ENCODE measurements at places on chromosomes 13 and 19. TPM values are rescaled to one million over a fixed set of nuclear protein-coding genes. Genes with fewer than 3 reads are reported as not detected.

GRCh38 chr13:70324519-70324918, 216.3 kb upstream of the KLHL1 start:
- no peak for DNase-seq

DNA sequence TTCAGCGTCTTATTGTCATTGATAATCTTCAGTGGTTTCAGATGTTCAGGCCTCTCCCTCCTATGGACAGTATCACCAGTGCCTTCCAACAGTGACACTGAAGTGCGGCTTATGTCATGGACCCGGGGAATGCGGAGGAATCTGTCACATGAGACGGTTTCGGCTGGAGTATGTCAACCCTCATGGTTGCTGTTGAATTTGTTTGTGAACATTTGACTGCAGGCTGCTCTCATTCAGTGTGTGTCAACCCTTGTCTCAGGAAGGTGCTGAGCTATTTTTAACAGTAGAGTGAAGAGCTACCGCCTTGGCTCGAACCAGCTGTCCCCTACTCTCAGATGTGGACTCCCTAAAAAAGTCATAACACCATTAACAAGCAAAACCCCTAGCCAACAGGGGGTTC, 138.8 kb upstream of the RNF113B start:
- DNase-seq = no peak

DNA sequence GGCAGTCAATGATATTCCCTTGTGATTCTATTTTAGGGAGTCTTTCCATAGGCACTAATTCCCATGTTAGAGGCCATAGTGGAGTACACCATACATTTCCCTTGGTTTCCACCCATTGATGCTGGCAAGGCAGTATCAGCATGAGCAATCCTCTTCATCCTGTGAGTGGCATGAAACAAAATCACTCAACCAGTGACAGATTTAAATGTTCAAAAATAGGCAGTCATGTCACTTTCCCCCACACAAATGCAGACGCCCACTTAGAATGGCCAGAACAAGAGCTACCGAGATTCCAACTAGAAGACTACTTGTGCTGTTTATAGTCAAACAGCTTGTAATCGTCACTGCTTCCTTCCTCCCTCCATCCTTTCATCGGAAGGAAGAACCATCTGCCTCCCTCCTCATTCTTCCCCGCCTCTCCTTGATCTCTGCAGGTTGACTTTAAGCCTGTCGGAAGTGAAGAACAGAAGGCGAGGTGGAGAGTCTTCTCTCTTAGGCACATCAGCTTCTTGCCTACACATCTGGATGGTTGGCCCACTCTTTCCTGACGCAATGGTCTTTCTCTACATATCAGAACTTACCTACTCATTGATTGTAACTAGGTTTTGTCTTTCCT, 22.6 kb downstream of the RASL11A start:
- no peak for DNase-seq

DNA sequence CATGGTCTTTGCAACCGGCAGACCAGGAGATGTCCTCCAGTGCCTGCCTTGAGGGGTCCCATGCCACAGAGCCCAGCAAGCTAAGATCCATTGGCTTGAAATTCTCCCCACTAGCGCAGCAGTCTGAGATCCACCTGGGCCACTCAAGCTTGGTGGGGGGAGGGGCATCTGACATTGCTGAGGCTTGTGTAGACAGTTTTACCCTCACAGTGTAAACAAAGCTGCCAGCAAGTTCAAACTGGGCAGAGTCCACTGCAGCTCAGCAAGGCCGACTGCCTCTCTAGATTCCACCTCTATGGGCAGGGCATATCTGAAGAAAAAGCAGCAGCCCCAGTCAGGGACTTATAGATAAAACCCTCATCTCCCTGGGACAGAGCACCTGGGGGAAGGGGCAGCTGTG, 32.0 kb upstream of the ITM2B start:
- no peak for DNase-seq

GRCh38 chr19:50705422-50706019, 14.1 kb downstream of the SHANK1 start:
- no peak for DNase-seq

DNA sequence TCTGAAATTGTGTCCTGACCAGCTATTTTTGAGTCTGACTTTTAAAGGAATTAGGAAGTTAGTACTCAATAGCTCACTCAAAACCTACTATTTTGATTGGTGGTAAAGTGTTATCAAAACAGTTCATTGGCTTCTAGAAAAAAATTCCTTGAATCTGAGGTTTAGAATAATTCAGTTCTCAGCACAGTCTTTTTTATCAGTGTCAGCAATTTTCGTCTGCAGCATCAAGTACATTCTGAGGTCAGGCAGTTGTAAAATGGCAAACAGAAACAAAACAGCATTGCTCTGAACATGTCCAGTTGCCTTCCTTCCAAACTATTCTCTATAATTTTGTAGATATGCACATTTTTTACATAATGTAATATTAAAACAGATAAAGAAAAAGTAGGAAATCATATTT, 1644.1 kb downstream of the SLITRK5 start:
- no peak for DNase-seq

GRCh38 chr13:71759651-71760511, 107.1 kb downstream of the DACH1 start:
- DNase-seq = no peak

- DNase-seq = no peak
These were observed 3.2 kb downstream of the PIAS4 start for GRCh38 chr19:4010808-4011110.

DNA sequence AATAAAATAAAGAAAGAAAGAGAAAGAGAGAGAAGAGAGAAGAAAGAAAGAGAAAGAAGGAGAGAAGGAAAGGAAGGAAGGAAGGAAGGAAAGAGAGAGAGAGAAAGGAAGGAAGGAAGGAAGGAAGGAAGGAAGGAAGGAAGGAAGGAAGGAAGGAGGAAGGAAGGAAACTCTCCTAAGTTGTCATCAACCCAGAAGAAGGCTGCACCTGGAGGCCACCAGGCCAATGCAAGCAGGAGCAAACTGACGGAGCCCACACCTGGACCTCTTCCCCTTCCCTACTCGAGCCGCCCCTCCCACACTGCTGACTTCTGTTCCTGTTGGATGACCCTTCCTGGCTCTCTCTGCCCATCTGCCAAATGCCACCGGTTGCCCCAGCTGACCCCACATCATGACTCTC, 8.7 kb downstream of the ACER1 start:
- DNase-seq = no peak

GRCh38 chr19:50972795-50973376, 3.5 kb upstream of the KLK6 start:
- no peak for DNase-seq

DNA sequence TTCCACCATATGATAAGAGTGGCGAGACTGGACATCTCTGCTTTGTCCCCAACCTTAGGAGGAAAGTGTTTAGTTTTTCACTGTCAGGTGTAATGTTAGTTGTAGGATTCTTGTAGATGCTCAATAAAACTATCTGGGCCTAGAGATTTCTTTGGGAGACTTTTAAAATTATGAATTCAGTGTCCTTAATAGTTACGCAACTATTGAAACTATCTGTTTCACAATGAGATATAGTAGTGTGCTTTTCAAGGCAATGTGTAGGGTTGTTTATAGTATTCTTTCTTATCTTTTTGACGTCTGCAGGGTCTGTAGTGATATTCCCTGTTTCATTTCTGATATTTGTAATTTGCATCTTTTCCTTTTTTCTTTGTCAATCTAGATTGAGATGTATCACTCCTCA, 33.2 kb upstream of the F7 start:
- DNase-seq = no peak

Gene MARCHF2
- 26.9 TPM for total RNA-seq

Gene GIPC3
- total RNA-seq = 3.3 TPM

Gene ZNF331
- 183 TPM for total RNA-seq

Gene SMIM24
- not detected for total RNA-seq

Data from T-helper 17 cell (primary cell).